ENCODE measurements at places on chromosomes 12 and 14.

DNA sequence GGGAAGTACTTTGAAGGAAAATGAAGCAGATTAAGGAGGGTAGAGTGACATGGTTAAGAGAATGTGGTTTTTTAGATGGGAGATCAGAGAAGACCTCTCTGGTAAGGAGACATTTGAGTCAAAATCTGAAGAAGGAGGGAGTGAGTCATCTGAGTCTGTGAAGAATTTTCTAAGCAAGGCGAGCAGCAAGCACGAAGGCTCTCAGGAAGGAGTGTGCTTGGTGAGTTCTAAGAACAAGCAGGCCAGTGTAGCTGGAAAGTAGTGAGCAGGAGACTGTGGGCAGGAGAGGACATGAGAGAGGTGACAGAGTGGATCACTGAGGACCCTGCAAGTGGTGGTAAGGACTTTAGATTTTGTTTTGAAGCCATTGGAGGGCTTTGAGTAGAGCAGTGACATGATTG, 76.3 kb upstream of the FUT8 start:
- no peak for DNase-seq

DNA sequence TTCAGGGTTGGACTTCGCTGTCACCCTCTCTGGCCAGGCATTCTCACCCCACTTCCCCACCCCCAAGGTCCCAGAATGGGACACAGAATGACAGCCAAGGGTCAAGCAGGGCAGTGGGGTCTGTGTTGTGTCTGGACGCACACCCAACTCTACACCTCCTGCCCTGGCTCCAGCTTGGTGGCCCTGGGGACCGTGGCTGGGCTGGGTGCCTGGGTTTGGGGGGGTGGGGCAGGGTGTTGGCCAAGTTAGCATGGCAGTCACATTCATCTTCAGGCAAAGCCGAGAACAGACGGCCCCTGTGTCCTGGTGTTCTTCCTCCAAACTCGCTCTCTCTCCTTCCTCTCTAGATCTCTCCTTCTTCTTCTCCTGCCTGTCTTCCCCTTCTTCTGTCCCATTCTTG, 5.6 kb downstream of the LRP1 start:
- DNase-seq = no peak

GRCh38 chr14:99808154-99808505, 14.9 kb downstream of the EML1 start:
- no peak for DNase-seq

DNA sequence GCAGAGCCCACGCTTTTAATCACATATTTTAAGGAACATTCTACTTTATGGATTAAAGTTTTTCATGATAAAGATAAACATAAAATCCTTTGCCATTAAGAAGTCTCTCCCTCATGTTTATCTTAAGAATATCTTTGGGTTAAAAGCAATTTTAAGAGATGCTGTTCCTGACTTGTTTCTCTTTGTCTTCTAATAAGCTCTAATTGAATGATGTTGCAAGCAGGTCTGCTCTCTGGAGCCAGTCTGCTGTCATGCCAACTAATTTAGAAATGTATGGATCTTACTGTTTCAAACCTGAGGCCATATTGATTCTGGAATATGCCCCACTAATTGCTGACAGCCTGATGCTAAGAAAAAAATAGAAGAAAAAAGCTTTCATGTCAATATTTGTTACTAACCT, 173.6 kb downstream of the TTC8 start:
- DNase-seq = no peak

GRCh38 chr14:36279306-36280190, 40.9 kb downstream of the MBIP start:
- no peak for DNase-seq

- no peak for DNase-seq
Measured at GRCh38 chr14:53938136-53938837, 18.3 kb downstream of the BMP4 start.

DNA sequence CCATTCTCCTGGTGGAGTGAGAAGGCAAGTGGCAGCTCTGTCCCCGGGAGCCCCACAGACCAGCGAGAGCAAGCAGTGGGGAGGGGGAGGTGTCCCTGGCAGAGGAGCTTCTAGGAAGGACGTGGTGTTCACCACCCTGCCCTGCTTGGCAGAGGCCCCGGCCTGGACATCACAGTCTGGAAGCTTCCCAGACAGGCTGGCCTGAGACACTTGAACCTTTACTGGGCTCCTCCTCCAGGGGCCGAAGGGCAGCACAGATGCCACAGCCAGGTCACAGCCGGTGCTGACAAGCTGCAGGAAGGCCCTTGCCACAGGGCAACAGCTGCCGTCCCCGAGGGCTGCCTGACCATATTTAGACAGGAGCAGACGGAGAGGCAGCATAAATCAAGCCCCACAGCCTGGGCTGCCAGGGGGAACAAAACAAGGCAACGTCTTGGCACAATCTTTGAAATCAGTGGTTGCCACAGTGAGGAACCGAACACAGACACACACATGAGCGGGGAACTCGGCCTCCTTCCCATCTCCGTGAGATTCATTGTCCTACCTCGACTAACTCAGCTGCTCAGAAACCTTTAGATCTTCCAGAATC, 28.5 kb downstream of the PRIMA1 start:
- DNase-seq = no peak

GRCh38 chr14:68936476-68936875, 42.6 kb downstream of the ACTN1 start:
- no peak for DNase-seq

DNA sequence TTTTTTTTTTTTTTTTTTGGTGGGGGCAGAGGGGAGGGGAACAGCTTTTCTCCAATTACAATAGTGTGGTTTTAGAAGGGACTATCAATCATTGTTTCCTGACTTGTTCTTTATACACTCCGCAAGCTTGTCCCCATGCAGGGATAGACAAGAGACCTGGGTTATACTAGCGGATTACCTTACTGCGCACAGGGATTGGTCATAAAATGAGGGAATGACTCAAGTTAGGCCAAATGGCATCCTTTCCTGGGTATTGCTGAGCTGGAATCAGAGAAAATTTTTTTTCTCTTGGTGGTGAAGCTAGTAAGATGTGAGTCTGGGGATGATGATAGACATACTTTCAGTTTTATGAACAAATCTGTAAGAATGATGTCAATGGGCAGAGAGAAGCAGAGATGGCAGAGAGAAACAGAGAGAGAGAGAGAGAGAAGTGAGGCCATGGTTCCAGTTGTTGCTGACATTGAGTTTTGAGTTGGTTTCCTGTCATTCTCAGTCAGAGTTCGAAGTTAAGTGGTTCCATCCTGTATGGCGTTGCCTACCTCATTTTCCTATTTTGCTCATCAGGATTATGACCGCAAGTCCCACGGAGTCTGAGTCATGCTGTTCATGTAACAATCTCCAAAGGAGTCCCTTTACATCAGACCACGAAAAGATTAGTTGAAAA, 59.1 kb upstream of the OTOGL start:
- no peak for DNase-seq

DNA sequence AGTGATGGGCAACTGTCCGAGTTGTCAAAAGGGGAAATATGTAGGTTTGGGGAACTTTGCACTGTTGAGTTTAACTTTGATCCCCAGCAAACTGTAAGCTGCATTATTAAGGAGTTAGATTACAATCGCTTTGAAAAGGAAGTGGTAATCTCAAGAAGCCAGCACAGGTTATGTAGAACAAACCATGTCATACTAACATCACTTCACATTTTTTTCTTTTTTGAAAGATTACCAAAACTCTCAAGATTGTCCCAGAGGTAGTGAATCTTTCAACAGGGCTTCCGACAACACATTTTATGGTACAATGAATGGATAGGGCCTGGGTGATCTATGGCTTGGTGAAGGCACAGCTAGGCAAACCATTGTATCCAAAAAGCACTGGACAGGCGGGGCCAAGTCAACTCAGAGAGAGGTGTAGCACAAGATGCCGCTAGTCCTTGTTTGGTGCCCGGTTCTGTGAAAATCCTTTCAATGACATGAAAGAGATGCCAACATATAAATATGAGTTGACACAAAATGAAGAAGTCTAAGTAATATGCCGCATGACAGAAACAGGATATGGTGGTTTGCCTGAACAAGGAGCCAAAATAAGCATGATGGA, 24.3 kb upstream of the PARP11 start:
- DNase-seq = no peak

DNA sequence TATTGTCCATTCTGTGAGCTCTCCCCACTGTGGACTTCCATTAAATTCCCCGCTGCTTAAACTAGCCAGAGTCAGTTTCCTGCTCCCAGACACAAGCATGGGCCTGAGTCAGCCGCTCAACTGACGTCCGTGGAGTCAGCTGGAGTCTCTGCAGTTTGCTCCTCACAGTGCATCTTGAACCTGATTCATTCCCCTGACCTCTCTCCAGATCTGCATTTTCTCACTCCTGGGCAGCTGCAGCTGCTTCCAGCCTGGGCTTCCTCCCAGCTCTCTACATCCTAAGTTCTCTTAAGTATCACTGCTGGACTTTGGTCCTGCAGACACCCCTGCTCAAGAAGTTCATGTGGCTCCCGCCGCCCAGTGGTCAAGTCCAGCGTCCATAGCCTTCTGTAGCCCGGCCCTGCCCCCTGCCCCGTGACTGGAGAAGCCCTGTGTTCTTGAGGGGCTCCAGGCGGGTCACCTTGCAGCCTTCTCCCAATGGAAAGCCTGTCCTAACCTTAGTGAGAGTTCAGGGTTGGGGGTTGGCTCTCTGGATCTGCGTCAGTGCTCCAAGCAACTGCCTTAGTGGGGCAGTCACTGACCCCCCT, 20.0 kb downstream of the NFKBIA start:
- no peak for DNase-seq

DNA sequence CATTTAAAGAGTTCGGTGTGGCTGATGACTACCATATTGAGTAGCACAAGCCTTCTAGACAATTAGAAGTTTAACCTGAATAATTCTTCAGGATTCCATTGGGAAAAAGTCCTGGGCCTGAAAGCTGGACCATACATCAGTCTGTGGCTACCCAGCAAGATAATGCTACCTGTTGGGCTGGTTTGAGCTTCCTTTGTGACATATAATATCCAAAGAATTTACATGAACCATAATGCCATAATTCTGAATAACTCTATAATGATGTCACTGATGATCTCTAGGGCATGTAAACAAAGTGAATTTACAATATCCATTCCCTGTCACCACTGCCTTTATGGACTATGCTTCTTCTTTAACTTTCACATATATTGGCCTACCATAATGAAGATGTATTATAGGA, 3.8 kb upstream of the YBX3 start:
- DNase-seq = no peak

- DNase-seq = no peak
Measured at GRCh38 chr14:63275611-63276010, 43.1 kb downstream of the GPHB5 start.

- no peak for DNase-seq
Measured at GRCh38 chr14:54533100-54533499, 23.4 kb downstream of the CGRRF1 start.

DNA sequence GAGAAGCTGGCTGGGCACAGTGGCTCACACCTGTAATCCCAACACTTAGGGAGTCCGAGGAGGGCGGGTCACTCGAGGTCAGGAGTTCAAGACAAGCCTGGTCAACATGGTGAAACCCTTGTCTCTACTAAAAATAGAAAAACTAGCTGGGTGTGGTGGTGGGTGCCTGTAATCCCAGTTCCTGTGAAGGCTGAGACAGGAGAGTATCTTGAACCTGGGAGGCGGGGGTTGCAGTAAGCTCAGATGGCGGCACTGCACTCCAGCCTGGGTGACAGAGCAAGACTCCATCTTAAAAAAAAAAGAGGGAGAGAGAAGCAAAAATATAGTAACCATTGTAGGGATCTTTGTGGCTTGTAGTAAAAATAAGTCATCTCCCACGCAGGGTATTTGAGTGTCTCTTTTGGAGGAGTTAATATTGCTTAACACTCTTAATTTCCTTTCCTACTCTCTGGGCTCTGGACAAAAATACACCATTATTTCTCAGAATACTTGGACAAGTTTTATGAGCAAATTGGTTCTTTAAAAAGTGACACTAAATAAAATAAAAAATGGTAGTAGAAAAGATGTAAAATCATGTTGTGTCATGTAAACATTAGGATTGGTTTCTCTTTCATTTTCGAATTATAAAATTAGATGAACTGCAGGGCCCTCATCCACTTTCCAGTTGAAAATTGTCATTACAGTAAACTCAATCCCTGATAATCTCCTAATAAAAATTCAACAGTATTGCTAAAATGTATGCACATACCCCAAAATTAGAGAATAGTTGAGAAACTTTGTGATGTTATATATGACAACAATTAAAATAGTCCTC, 61.1 kb upstream of the C12orf71 start:
- no peak for DNase-seq

DNA sequence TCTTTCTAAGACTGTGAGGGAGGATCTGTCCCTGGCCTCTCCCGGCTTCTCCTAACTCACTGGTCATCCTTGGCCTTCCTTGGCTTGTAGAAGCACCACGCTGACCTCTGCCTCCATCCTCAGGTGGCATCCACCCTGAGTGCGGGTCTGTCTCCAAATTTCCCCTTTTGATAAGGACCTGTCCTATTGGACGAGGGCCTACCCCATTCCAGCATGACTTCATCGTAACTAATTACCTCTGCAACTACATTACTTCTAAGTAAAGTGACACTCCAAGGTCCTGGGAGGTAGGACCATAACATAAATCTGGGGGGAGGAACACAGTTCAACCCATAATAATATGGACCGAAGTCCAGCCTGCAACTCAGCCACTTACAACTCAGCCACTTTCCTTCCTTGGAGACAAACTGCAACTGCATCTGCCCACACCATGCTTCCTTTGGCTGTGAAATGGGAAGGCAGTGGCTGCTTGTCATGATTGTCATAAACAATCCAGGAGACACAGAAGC, 229.6 kb upstream of the DIO3 start:
- DNase-seq = no peak

GRCh38 chr12:24911271-24911791, 37.6 kb downstream of the BCAT1 start:
- DNase-seq = no peak

GRCh38 chr14:39015360-39015961, 87.6 kb downstream of the SEC23A start:
- DNase-seq = no peak

- no peak for DNase-seq
Measured at GRCh38 chr14:104950021-104950420, 25.3 kb downstream of the PLD4 start.

- DNase-seq = no peak
Measured at GRCh38 chr14:85058150-85058549, 471.8 kb upstream of the FLRT2 start.

DNA sequence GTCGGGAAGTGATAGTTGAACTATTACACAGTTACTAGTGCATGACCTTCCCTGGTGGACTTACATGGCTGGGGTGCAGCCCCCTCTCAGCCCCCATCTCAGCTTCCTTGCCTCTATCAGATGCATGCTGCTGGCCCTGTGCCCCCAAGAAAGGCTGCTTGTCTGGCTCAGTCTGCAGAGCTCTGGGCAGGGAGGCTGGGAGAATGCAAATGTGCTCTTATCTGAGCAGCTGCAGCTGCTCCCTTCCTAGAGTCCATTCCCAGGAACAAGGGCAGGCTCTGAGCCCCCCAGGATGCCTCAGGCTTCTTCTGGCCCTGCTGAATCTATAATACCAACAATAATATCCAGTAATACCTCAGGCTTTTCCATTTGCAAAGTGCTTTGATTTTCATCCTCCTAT, 218.1 kb upstream of the SRRM4 start:
- DNase-seq = no peak

All from SIG-M5 (cell line).